ENCODE measurements at places on chromosomes 11 and 22.

GRCh38 chr22:31142285-31142684, 2.0 kb upstream of the PLA2G3 start:
- DNase-seq, result no peak

DNA sequence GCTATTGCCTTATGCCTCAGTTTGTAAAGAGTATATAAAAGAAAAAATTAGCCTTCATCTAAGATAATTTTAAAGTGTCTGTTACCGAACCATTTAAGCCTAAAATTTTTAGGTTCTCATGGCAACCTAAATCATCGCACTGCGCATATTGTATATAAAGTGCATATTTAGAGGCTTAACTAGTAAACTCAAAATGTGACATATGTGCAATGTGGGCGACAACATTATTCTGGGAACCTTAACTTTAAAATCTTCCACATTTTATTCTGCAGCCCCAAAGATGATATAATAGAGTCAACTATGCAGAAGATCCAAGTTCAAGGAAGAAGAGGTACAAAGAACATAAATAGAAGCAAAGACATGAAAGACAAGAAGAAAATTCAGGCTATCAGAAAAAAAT, 23.0 kb downstream of the CELF1 start:
- no peak for DNase-seq

- peak; percentile 17 for DNase-seq
Measured at GRCh38 chr11:60914633-60915247, 782 bp downstream of the TMEM109 start.

GRCh38 chr11:103832762-103833161, 203.7 kb upstream of the DDI1 start:
- no peak for DNase-seq

DNA sequence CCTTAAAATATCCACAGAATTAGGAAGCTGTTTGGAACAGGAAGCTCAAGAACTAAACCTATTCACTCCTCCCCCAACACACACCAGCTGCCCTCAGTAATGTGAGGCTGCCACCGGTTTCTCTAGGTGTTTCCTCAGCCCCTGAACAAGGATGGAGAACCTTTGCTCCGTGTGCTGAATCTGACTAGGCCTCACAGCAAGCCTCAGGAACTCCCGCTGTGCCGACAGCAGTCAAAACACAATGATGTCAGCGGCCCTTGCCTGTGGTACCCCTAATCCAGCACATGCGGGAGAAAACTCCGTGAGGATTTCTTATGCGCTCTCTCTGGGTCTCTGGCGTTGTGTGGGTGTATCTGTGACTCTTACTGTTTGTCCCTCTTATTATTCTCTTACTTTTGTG, 153.3 kb downstream of the EFCAB6 start:
- no peak for DNase-seq

DNA sequence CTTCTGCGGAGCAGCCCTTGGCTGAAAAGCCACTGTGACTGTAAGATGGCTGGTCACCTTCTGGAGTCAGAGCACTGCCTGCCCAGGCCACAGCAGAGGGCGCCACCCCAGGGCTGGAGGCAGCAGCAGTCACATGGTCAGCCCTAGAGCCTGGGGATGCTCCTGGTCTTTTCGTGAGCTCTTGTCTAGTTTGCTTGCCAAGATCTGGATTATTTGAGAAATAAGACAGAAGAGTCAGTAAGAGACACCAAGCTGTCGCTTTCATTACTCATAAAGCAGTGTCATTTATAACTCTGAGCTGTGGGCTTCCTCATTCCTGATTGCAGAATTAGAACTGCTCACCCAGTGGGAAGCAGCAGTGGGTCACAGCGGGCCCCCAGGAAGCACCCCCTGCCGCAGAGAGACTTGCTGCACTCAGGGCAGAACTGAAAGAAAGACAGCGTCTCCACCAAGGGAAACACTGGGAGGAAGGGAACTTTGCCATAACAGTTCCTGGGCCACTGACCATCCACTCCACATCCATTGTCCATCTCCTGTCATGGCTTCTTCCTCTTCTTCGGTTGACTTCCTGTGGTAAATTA, 56.7 kb downstream of the PPP6R2 start:
- peak; percentile 11 for DNase-seq

DNA sequence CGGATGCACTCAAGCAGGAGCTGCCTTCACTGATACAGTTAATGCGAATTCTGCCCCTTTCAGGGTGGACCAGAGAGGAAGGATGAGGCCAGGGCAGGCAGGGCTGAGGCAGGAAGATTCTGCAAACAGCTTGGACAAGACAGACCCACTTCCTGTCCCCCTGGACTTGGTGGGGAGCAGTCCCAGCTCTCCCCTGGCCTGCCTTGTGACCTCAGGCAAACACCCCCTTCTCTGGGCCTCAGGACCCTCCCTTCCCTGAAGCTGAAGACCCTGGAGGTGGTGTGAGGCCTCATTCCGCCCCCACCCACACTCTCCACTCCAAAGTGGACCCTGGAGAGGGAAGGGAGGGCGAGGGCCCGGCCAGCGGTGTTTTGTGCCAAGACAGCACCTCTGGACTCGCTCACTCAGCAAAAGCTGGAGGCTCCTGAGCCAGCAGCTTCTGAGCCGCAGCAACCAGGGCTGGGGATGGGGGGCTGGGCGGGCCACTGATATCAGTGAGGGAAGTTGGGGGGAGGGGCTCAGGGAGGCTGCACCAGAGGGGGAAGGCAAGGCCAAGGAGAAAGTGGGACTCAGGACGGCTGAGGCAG, 8.5 kb downstream of the RAB3IL1 start:
- no peak for DNase-seq

DNA sequence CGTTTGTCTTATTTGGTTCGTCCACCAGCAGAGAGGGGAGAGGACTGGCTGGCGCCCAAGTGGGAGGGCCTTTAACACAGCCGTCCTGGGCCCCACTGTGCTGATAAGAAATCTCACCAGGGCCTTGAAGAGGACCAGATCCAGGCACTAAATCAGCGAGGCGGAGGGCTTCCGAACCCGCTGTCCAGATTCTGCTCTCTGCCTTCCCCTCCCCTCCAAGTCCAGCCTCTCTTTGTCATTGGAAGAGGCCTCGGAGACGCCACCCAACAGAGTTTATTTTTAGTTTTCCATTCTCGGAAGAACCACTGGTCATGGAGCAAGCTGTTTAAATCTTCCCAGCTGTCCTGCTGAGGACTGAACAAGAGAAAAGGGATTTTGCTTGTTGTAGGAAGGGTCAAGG, 9.3 kb upstream of the FXYD6 start:
- DNase-seq, result no peak

DNA sequence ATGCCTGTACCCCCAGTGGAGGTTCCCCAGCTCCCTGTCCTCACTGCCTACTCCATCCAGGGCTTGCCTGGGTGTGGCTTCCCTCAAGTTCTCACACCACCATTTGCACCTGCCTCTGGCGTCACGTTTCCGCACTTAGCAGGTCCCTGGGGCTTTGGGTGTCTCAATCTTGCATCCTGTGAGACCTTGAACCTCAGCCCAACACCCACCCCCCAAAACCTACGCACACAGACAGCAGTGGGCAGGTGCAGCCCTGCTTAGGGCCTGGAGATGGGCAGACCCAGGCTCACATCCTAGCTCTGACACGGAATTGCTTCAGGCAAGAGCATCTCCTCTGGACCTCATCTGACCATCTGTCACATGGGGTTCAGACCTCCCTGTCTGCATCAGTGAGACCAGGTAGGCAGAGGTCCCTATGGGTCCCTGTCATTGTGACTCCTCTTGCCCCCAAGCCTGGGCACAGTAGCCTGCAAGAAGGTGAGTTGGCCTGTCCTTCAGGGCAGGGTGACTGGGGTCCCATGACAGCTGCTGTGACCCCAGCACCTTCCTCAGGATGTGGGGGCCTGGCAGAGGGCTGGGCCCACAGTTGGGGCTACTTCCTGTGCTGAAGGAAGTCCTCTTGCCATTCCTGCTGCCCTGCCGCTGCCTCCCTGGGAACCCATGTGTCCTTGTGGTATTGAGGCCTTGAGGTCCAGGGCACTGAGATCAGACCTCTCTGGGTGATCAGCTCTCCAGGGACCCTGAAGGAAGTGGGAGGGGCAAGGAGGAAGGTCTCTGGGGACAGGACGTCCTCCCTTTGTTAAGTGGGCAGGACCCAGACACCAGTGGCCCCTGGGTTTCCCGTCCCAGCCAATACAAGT, 2.0 kb downstream of the SIPA1 start:
- DNase-seq, result peak; percentile 38
